Naive thymus-derived CD4-positive, alpha-beta T cell (primary cell): ENCODE measurements at places on chromosomes 11 and 22. TPM values are rescaled to one million over a fixed set of nuclear protein-coding genes. Genes with fewer than 3 reads are reported as not detected.

MS4A4A gene
- not detected for polyA plus RNA-seq

FGF19 gene
- not detected for polyA plus RNA-seq

OR5D13 gene
- not detected for polyA plus RNA-seq

ARHGAP42 gene
- polyA plus RNA-seq, result not detected

SEZ6L gene
- polyA plus RNA-seq, result not detected

NPAS4 gene
- polyA plus RNA-seq, result not detected

ANO1 gene
- polyA plus RNA-seq, result not detected

SEPTIN3 gene
- not detected for polyA plus RNA-seq

H19 gene
- polyA plus RNA-seq, result not detected

RAB3IL1 gene
- not detected for polyA plus RNA-seq
